H1 (cell line): ENCODE measurements at places on chromosomes 7 and 10.

- no peak overlapping the region for H3K4me3 ChIP-seq
- no peaks in the 10 kb centered on the region for H3K27me3 ChIP-seq
- no peaks in the 10 kb centered on the region for H3K36me3 ChIP-seq
- H3K4me1 ChIP-seq: peaks cover 5% of the 10 kb centered on the region; the same call in 1 of the 2 replicates
Observed at GRCh38 chr10:74576586-74576985, 249.8 kb upstream of the KAT6B start.

GRCh38 chr7:39589323-39590111 lies 23.3 kb downstream of the YAE1 start:
- H3K27ac ChIP-seq: no peak overlapping the region
- no peaks in the 10 kb centered on the region for H3K27me3 ChIP-seq
- peaks cover 2% of the 10 kb centered on the region for H3K4me1 ChIP-seq
- H3K4me3 ChIP-seq: no peak overlapping the region

- no peak for DNase-seq
- H3K4me1 ChIP-seq: peaks cover 10% of the 10 kb centered on the region
- H3K27ac ChIP-seq: no peak overlapping the region
- H3K4me3 ChIP-seq: no peak overlapping the region
- peaks cover 9% of the 10 kb centered on the region; the same call in 1 of the 2 replicates for H3K27me3 ChIP-seq
Observed at GRCh38 chr7:44275146-44275545, 50.2 kb downstream of the CAMK2B start.

DNA sequence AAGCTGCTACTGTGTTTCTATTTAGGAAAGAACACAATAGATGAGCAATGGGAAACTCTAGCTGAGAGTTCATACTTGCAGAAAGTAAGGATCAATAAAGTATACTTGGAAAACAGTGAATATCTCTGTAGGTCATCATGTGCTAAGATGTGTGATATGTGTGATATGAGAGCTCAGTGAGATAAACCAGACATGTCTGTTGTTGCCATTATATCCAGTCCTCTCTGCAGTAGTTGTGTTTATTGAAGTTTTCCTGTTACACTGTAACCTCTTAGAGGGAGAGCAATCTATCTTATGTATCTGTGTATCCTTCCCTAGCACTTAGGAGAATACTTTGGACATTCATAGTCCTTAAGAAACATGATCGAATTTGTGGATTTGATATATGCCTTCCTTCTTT lies 19.1 kb downstream of the TRUB1 start:
- no peak overlapping the region for H3K27ac ChIP-seq
- H3K4me1 ChIP-seq: no peaks in the 10 kb centered on the region
- H3K27me3 ChIP-seq: no peaks in the 10 kb centered on the region
- H3K36me3 ChIP-seq: no peaks in the 10 kb centered on the region
- H3K4me3 ChIP-seq: no peak overlapping the region
- no peak for DNase-seq

- no peak overlapping the region for H3K4me3 ChIP-seq
- no peak for DNase-seq
- H3K4me1 ChIP-seq: no peaks in the 10 kb centered on the region
Observed at GRCh38 chr10:103781329-103782061, 73.9 kb downstream of the SH3PXD2A start.

DNA sequence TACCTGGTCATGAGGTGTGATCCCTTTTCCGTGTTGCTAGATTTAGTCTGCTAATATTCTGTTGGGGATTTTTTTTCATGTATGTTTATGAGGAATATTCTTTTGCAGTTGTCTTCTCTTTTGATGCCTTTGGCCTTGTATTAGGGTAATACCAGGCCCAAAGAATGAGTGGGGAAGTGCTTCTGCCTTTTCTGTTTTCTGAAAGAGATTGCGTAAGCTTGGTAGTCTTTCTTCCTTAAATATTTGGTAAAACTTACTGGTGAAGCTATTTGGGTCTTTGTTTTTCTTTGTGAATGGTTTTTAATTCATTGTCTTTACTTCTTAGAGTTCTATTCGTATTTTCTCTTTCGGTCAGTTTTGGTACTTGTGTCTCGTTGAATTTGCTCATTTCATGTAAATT lies 51.1 kb downstream of the SHH start:
- no peaks in the 10 kb centered on the region for H3K27me3 ChIP-seq
- peaks cover 6% of the 10 kb centered on the region for H3K4me1 ChIP-seq
- H3K4me3 ChIP-seq: no peak overlapping the region
- DNase-seq: no peak
- H3K36me3 ChIP-seq: peaks cover 14% of the 10 kb centered on the region

DNA sequence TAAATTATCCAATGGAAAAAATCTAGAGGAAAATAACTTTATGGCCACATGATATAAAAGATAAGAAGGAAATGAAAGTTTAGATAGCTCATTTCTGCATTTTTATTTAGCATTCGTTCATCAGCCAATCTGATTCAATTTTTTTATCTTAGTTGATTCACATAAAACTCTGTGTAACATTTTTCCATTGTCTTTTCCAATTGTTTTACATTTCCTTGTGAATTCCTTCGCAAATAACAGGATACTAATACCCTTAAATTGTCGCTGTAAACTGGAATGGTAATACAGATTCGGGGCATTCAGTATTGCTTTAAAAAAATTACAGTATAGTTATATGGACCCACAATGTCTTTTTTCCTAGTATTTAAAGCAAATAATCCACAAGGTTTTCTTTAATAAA lies 136.4 kb downstream of the CUBN start:
- no peak overlapping the region for H3K27ac ChIP-seq
- H3K4me1 ChIP-seq: no peaks in the 10 kb centered on the region
- H3K4me3 ChIP-seq: no peak overlapping the region
- no peaks in the 10 kb centered on the region for H3K36me3 ChIP-seq

DNA sequence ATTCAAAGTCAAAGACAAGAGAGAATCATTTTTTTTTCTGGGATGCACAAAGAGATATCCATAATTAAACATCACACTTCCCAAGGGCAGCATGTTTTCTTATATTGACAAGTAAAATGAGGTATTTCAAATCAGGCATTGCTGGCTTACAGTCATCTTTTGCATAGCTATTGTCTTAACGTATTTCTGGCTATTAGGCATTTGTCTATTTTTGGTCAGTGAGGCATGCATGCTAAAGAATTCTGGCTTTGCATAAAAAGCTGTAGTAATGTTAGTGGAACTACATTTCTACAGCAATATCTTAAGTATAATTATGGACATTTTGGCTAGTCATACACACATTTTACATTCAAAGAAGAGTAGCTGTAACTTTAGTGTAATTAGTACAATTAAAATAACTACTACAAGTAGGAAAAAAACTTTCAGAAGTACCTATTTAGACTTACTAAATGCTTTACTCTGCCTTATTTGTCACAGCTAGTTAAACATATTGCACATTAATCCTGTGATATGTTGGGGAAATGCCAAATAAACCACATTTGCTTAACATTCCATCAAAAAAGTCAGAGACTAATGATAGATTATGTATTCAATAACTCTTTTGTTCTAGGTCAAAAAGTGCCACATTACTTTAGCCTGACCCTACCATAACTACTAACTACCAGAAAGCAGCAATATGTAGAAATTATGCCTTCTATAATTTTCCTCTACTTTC lies 76.4 kb downstream of the RELN start:
- DNase-seq: no peak
- no peaks in the 10 kb centered on the region for H3K36me3 ChIP-seq
- no peaks in the 10 kb centered on the region for H3K4me1 ChIP-seq
- H3K4me3 ChIP-seq: no peak overlapping the region

DNA sequence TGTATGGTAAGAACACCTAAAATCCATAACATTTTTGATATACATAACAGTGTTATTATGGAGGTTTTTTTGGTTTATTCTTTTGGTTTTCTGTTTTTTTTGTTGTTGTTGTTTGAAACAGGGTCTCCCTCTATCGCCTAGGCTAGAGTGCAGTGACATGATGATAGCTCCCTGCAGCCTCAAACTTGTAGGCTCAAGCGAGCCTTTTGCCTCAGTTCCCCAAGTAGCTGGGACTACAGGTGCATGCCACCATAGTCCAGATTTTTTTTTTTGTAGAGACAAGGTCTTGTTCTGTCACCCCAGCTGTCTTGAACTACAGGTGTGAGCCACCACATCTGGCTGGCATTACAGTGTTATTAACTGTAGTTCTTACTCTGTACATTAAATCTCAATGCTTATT lies 83.7 kb downstream of the TRIM24 start:
- H3K4me3 ChIP-seq: no peak overlapping the region
- peaks cover 52% of the 10 kb centered on the region for H3K36me3 ChIP-seq
- H3K27me3 ChIP-seq: no peaks in the 10 kb centered on the region
- DNase-seq: no peak
- no peaks in the 10 kb centered on the region for H3K4me1 ChIP-seq
- no peak overlapping the region for H3K27ac ChIP-seq

- H3K36me3 ChIP-seq: no peaks in the 10 kb centered on the region
- H3K4me3 ChIP-seq: no peak overlapping the region
- H3K27ac ChIP-seq: no peak overlapping the region
- H3K4me1 ChIP-seq: no peaks in the 10 kb centered on the region
- no peak for DNase-seq
Observed at GRCh38 chr10:26432938-26433337, 5.2 kb upstream of the APBB1IP start.

DNA sequence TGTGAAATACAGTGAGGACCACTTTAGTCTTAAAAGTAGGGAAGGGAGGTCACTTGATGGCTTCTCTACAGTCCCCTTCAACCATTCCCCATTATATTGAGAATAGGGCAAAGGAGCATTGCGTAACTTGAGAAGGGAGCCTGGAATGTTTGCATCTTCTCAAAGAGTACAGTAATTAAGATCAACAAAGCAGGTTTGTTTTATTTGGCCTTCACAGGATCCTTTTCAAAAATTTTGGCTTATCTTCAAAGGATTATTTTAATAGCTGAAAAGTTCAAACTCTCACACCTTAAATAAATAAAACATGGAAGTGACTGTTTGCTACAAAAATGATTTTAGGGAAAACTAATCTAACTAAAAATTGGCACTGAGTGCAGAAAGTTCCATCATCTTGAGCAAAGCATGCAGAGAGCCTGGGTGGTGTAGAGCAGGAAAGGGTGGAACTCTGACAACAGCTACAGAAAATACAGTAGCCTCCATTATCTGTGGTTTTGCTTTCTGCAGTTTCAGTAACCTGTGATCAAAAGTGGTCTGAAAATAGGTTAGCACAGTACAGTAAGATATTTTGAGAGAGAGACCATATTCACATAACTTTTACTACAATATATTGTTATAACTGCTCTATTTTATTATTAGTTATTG lies 214.0 kb downstream of the MDFIC start:
- no peaks in the 10 kb centered on the region for H3K27me3 ChIP-seq
- H3K4me1 ChIP-seq: no peaks in the 10 kb centered on the region
- no peaks in the 10 kb centered on the region for H3K36me3 ChIP-seq

GRCh38 chr7:121541457-121541856 lies 145.3 kb upstream of the FAM3C start:
- DNase-seq: no peak
- H3K27ac ChIP-seq: no peak overlapping the region
- H3K4me3 ChIP-seq: no peak overlapping the region
- no peaks in the 10 kb centered on the region for H3K4me1 ChIP-seq
- H3K27me3 ChIP-seq: no peaks in the 10 kb centered on the region

DNA sequence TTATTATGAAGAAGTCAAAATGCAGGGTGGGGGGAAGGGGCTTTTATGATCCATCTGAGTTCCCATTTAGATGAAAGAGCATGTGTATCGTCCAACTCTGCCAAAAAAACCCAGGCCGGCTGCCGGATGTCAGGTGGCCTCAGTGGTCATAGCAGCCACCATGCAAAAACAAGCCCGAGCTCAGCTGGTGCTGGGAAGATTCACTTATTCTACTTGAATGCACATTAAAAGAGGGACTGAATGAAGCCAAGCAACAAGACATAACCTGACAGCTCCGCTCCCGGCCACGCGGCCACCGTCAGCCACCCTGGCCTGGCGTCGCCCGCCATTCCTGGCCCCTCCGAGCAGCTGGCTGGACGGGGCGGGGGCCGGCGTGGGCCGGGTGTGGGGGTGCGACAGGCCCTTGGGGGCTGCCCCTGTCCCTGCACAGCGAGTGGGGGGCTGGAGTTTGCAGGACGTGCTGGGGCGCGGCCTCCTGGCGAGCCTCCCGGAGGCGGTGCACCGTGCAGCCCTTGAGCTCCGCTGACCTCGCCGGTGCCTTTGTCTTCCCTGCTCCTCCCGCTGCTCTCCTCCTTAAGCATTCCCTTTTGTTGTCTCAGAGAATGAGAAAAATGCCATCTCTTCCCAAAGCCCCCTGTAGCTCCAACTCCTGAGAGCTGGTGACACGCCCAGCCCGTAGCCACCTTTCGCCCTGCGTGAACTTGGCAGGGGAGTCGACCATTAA lies 67.8 kb downstream of the EBF3 start:
- H3K4me3 ChIP-seq: no peak overlapping the region
- no peak for DNase-seq
- peaks cover 47% of the 10 kb centered on the region for H3K4me1 ChIP-seq
- H3K36me3 ChIP-seq: no peaks in the 10 kb centered on the region
- H3K27ac ChIP-seq: no peak overlapping the region
- H3K27me3 ChIP-seq: no peaks in the 10 kb centered on the region; the same call in 1 of the 2 replicates

DNA sequence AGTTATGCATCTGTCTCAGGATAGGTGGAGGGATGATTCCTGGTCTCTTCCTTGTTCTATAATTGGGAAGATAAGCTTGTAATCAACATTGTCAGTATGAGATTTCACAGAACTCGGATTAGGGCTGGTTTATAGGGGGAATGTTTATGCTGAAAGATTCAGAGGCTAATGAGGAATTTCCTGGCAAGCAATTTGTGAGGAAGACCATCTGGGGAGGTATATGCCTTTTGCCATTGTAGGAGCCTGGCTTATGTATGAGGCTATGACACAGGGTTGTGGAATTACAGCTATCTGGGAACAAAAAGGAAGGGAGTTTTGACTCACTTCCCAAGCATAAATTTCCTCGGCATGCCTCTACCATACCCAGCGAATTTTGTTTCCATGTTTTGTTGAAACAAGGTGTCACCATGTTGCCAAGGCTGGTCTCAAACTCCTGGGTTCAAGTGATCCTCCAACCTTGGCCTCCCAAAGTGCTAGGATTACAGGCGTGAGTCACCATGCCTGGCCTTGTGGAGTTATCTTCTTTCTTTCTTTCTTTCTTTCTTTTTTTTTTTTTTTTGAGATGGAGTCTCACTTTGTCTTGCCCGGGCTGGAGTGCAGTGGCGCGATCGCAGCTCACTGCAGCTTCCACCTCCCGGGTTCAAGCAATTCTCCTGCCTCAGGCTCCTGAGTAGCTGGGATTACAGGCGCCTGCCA lies 1.6 kb upstream of the COPS6 start:
- H3K4me1 ChIP-seq: peaks cover 5% of the 10 kb centered on the region; the same call in 1 of the 2 replicates
- peaks cover 12% of the 10 kb centered on the region for H3K36me3 ChIP-seq
- no peaks in the 10 kb centered on the region for H3K27me3 ChIP-seq

DNA sequence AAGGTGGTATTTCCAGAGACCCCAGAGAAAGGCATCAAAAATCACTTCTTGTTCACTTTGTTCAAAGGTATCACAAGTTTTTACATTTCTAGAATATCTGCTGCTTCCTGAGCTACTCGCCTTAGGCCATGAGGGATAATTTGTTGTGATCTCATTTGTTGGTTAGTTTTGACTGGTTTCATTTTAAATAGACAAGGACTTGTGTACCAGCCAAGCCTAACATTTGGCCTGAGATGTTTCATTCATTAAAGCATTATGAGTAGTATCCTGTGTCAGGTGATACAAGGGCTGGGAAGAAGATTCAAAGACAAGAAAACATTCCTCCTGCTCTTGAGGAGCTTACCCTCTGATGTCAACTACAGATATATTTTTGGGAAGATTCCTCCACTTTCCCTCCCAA lies 170.3 kb upstream of the FAM171A1 start:
- H3K4me3 ChIP-seq: no peak overlapping the region
- no peaks in the 10 kb centered on the region for H3K4me1 ChIP-seq
- DNase-seq: no peak
- no peak overlapping the region for H3K27ac ChIP-seq
- H3K27me3 ChIP-seq: no peaks in the 10 kb centered on the region
- H3K36me3 ChIP-seq: no peaks in the 10 kb centered on the region

GRCh38 chr7:150520145-150520544 lies 5.5 kb downstream of the GIMAP7 start:
- H3K27ac ChIP-seq: no peak overlapping the region
- no peak for DNase-seq
- H3K27me3 ChIP-seq: no peaks in the 10 kb centered on the region
- H3K4me1 ChIP-seq: peaks cover 4% of the 10 kb centered on the region; the same call in 1 of the 2 replicates
